ENCODE measurements at places on chromosomes 2 and 18.

DNA sequence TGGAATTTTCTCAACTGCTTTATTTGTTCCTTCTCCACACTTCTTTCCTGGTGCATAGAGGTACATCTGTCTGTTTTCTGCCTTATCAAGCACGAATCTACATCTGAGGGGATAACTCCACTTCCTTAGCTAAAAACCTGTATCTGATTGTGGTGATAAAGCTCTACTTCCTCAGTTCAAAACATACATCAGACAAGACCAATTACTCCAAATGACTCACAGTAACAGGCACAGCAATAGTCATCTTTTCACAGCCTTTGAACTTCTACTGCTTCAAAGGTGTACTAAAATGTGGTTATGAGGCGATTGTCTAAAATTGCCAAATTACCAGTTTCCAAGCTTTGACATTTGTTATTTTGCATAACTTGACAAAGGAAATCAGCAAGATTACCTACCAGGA, 803.6 kb upstream of the ZEB2 start:
- no peak for DNase-seq

- DNase-seq: no peak
These were observed 45.5 kb downstream of the TWSG1 start for GRCh38 chr18:9380101-9380500.

GRCh38 chr2:96699621-96700020, 40.2 kb downstream of the LMAN2L start:
- no peak for DNase-seq

- DNase-seq: no peak
These were observed 15.9 kb downstream of the C2orf74 start for GRCh38 chr2:61177727-61178549.

DNA sequence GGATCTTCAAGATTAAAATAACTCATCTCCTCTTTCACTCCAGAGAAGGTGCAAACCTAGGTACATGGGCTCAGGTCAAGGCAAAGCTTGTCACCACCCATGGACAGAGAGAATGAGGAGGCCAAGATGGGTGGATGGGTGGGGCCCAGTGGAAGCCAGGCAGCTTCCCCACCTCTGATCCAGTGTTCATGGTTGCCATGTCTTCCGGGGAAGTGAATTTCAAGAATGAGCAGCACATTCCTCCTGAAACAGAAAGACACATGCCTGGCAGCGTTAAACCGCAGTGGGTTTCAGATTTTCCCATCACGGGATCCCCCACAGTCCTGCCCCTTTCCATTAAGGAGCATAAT, 301.7 kb downstream of the EIPR1 start:
- DNase-seq: no peak
